ENCODE measurements at places on chromosomes 11 and 22.

DNA sequence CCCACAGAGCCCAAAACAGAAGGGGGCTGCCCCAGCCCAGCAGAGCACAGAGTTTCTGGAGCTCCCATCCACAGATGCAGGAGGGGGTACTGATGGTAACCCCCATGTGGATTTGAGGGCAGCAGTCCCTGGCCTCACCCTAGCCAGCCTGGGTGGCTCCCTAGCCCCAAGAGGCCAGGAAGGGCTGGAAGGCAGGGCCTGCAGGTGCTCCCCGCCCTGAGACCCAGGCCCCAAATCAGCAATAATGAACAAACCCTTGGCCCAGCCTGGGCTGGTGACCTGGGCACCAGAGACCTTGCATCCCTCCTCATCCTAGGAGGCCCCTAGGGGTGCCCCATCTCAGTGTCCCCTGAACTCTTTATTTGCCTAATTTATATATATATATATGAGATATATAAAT is 61.6 kb downstream of the MORC2 start:
- DNase-seq = no peak

DNA sequence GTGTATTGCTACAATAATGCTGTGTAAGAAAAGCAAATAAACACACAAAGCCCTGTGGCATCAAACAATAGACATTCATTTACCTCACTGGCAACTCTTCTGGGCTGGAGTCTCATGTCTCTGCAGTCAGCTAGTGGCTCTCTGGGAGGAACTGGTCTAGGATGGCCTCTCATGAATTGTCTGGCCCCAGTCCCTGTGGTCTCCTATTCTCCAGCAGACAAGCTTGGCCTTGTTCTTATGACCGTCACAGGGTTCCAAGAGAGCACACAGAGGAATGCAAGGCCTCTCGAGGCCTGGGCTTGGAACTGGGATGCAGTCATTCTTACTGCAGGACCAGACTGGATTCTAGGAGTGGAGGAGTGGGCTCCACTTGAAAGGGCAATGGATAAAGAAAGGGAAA is 141.2 kb upstream of the NTM start:
- DNase-seq = no peak

GRCh38 chr11:43907028-43907975 is 26.7 kb downstream of the ALKBH3 start:
- DNase-seq = no peak

GRCh38 chr11:3920148-3920852 is 64.8 kb downstream of the STIM1 start:
- no peak for DNase-seq

DNA sequence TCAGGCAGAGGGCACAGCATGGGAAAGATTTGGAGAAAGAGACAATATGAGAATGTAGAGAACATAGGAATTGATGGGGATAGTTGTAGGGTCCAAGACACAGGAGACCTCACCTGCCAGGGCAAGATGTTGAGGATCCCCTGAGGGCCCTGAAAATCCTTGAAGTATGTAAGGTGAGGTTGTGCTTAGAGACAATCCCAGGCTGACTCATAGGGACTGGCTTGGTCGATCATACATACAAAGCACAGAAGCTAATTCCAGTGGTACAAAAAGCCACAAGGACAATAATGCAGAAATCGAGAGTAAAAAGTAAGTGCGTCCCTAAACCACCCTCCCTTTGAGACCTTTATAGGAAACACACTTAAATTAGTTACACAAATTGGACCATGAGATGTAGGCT is 468.2 kb downstream of the MIAT start:
- DNase-seq = no peak
